ENCODE measurements at places on chromosomes 5 and 9.
A peak's percentile ranks its signal among the peaks of the same experiment; 100 is the strongest.

DNA sequence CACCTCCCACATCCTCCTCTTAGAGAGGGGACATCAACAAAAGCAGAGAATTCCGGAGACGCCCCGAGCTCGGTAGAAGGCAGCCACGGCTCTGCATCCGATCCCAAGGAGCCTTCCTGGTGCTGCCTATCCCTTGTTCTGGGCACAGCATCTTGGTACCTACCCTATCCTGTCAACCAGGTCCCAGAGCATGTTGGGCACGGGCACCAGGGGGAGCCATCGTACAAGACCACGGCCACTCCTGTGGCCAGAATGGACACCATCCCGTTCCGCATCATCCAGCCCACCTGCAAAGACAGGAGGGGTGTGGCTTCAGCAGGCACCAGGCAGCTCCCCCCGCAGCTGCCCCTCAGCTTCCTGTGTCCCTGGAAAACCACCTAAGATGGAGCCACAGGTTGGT is 62.7 kb upstream of the ZNF354A start:
- DNase-seq = no peak

DNA sequence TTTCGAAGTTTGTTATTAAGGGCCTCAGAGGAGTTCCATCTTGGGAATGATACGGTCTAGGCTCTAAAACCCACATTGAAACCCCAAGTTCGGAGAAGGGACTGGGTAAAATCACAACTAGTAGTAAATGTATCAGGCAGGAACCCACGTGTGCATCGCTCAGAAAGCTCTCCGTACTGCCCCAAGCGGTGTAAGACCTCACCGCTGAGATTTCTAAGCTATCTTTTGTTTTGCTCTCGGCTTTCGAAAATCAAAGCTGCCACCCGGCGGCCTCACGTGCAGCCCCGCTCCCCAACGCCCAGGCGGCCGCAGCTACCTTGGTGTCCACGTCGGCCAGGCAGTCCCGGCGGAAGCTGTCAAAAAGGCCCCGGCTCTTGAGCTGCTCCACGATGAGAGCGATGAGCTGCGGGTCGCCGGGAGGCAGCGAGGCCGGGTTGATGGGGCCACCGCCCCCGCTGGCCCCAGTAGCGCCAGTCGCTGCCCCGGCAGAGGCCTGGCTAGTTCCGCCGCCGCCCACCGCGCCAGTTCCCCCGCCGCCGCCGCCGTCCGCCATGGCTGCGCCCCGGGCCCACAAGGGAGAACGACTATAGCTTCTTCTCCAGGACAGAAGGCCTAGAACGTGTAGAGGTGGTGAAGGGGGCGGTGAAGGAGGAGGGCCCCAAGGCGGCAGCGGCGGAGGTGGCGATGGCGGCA is 420 bp downstream of the BOD1 start:
- DNase-seq = peak; percentile 80

DNA sequence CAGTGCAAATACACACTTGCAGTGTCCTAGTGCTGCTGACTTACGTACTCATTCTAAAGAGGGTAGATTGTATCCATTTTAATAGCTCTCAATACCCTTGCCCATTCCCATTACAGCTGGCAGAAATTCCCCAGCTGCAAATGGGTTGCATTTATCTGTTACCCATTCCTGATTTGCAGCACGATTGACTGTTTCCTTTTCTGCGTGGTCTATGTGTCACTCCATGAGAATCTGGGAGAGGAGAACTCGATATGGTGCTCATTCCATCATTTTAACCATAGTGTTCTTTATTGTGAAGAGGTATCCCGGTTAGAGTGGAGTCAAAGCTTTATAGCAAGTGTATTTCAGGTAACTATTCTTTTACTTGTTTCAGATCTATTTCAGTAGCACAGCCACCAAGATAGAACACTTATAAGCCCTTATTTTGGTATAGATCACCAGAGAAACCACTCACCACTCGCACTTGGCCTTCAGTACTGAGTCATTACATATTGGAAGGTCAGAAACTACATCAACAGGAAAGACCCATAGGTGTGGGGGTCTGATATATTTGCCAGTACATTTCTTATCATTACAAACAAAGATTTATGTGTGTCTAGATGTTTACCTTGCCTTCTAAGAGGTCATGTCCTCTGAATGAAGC is 139.5 kb downstream of the MUSK start:
- no peak for DNase-seq

DNA sequence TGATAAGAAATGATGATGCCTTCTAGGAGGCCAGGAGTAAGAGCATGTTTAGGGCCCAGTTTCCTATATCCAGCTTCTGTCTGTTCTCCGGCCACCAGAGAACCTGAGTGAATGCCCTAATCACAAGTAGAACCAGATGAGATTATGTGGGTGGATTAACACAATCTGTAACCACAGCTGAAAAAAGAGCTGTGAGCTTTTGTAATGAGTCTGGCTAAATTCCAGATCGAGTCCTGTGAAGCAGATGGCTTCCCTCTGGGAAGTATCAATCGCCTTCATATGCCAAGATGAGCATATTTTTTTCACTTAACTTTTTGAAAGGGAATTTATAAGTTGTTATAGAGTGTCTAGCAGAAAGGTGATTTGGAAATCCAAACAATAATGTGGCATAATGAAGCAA is 99.8 kb downstream of the NNT start:
- peak; percentile 91 for DNase-seq

- DNase-seq = no peak
Measured at GRCh38 chr9:19938990-19939733, 150.3 kb upstream of the SLC24A2 start.

- DNase-seq = no peak
Measured at GRCh38 chr5:148075529-148075928, 11.7 kb downstream of the SPINK5 start.

DNA sequence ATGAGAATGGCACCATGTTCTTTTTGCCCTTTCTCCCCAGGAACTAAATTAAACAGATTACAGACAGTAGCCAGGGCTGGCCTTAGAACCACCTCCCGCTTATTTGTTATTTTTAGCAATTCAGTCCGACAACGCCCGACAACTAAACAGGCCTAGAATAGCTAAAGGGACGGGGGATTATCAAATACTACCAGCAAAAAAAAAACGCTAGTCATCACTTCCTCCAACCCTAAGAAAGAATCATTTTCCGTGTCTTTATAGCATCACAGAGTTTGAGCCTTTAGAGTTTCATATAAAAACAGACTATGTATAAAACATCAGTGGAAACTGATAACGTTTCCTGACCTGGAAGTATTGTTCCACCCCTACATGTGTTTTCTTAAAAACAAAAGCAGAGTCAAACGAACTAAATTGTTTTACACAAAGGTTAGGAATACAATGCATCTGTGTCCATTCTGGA is 35.3 kb downstream of the PFDN1 start:
- no peak for DNase-seq

GRCh38 chr5:68459093-68459809 is 243.7 kb downstream of the PIK3R1 start:
- DNase-seq = no peak

DNA sequence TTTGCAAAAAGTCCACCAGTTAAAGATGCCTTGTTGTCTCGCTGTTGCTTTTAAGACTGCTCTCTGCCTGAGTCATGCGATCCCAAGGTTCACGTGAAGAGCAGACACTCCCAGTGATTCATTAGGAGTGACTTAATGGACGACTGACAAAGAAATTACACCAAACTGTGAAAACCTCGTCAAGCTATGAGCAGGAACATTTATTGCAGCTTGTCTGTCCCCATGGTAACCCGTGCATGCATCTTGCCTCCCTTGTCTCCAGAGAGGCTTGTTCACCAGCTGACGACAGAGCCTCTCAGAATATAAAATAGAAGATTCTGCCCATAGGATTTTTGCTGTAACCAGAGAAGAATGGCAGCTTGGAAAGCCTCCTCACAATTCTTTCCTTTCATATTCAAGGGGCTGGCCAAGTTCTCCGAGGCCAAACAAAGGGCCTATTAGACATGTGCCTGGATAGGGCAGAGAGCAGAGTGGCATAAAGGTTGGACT is 352.7 kb downstream of the SPOCK1 start:
- DNase-seq = no peak

GRCh38 chr5:76245590-76245989 is 157.5 kb upstream of the IQGAP2 start:
- DNase-seq = no peak

DNA sequence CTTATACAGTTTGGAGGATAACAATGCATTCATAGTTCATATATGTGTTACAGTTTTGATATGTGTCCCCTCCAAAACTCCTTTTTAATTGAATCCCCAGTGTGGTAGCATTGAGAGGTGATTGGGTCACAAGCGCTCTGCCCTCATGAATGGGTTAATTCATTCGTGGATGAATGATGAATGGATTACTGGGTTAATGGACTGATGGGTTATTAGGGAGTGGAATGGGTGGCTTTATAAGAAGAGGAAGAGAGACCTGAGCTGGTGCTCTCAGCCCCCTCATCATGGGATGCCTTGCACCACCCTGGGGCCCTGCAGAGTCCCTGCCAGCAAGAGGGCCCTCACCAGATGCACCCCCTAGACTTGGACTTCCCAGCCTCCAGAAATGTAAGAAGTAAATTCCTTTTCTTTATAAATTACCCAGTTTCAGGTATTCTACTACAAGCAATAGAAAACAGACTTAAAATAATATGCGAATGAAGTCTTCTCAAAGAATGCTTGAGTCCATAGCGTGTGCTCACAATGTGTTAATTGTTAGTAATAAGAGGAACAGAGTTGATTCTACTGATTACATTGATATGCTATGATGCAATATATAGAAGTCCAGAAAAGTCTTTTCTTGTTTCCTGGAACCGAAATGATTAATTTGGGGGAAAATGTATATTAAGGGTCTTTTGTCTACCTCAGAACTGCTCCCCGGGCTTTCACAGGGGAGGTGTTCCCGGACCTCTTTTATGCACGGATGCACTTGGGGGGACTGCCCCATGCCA is 190.2 kb downstream of the ERCC6L2 start:
- no peak for DNase-seq

GRCh38 chr5:2149195-2149539 is 266.4 kb upstream of the IRX4 start:
- no peak for DNase-seq
